ENCODE measurements at places on chromosomes 6 and 20. TPM values are rescaled to one million over a fixed set of nuclear protein-coding genes. Genes with fewer than 3 reads are reported as not detected.

DNA sequence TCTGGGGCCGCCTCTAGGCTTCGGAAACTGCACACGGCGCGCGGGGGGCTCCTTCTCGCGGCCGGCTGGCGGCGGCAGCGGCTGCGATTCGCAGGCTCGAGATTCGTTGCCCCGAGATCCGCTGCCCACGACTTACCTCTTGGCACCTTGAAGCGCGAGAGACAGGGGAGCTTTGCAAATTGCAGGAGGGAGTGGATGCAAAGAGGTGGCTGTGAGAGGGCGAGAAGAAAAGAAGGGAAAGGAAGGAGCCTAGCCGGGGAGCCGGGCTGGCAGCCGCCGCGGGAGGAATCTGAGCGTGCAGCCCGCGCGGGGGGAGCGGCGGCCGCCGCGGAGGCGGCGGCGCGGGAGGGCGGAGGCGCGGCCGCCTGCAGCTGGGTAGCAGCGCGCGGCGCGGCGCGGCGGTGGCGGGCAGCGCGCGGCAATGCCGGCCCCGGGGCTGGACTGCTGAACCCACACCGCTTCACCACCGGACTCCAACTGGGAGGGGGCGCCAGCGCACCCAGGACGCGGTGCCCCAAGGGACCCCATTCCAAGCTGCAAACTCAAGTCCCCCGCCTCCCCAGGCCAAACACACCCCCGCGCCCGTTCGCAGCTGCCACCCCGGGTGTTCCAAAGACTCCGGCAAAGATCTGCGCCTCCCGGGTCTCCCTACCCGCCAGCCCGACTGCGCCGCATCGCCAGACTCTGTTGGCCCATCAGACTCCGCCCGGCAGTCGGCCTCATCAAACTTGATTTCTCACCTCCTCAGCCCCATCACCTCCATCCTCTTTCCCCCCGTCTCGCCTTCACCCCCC lies 44.2 kb upstream of the SUPT3H start:
- peaks cover 31% of the 10 kb centered on the region for H3K4me1 ChIP-seq
- peak; percentile 37 for DNase-seq
- peaks cover 9% of the 10 kb centered on the region for H3K36me3 ChIP-seq
- H3K27ac ChIP-seq = peak overlapping the region; percentile 97

DNA sequence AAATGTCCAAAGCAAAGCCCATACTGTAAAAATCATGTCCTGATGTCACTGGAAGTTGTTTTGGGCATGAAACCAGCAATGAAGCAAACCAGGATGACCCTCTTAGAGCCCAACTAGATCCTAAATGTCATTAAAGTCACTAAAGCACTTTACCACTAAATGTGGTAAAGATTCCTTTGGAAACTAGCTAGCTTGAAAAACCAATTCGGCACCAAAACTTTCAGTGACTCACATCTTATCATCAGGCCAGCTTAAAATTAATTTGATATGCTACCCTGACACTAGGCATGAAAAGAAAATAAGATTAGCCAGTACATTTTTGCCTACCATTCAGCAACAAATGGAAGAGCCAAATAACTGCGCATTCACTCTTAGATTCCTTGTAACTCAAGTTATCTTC lies 145.8 kb downstream of the PACRG start:
- DNase-seq = no peak
- no peaks in the 10 kb centered on the region for H3K4me1 ChIP-seq
- H3K27ac ChIP-seq = no peak overlapping the region
- H3K36me3 ChIP-seq = no peaks in the 10 kb centered on the region
- no peak overlapping the region for H3K4me3 ChIP-seq

DNA sequence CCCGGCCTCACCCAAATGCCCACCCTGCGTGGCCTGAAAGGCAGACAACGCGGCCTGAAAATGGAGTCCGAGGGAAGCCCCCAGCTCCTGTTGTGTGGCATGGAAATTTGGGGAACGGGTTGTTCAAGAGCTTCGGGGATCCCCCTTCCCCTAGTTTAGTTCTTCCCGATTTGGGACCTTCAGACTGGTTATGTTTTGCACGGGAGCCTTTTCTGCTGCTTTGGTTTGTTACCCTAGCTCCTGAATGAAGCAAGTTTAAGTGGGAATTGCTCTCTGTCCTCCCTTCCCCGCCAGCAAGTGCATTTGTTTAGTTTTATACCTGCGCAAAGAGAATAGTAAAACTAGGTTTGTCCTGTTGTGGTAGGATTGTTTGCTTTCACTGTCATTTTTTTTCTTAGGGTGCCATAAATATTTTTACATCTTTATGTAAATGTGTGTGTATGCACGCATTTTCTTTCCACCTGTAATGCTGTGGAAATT lies 604 bp downstream of the SH3BGRL2 start:
- H3K4me3 ChIP-seq = peak overlapping the region; percentile 90
- DNase-seq = no peak
- no peak overlapping the region for H3K27ac ChIP-seq
- H3K4me1 ChIP-seq = peaks cover 11% of the 10 kb centered on the region

GRCh38 chr20:34941226-34941625 lies 14.4 kb downstream of the GSS start:
- no peak for DNase-seq
- H3K4me1 ChIP-seq = no peaks in the 10 kb centered on the region
- H3K36me3 ChIP-seq = peaks cover 6% of the 10 kb centered on the region

The NNAT gene
- total RNA-seq = not detected

The TGIF2 gene
- 32.8 TPM for total RNA-seq

The MRAP2 gene
- total RNA-seq = not detected

The GJA10 gene
- total RNA-seq = not detected

Data from T-helper 17 cell (primary cell).